ENCODE measurements at places on chromosomes 5 and 9.

- no peak for DNase-seq
These were observed 103.8 kb upstream of the SLC1A3 start for GRCh38 chr5:36502608-36503007.

DNA sequence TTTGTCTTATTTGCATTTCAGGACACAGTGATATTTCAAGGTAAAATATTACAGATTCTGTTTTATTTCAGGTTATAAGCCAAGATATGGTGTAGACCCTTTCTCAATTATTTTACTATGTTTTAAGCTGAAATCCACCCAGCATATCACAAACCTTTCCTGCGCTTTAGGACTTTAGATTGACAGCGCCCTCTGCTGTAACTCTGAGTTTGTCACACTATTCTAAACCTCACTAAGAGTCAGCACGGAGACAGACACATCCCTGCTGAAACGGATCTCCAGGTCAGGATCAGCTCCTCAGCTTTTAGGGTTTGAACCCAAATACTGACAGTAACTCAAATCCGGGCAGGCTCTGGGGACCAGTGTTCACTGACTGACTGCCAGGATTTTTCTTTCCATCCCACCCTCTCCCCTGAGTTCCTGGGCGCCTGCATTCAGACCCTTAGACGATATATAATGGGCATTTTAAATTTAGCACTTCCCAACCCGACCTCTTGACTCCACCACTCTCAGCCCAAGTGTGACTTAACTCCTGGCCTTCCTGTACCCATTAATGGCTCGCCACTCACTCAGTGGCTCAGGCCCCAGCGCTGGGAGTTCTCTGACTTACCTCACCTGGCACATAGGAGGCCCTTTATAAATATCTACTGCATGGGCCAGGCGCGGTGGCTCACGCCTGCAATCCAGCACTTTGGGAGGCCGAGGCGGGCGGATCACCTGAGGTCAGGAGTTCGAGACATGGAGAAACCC lies 33.5 kb downstream of the TLX3 start:
- DNase-seq: peak; percentile 22

DNA sequence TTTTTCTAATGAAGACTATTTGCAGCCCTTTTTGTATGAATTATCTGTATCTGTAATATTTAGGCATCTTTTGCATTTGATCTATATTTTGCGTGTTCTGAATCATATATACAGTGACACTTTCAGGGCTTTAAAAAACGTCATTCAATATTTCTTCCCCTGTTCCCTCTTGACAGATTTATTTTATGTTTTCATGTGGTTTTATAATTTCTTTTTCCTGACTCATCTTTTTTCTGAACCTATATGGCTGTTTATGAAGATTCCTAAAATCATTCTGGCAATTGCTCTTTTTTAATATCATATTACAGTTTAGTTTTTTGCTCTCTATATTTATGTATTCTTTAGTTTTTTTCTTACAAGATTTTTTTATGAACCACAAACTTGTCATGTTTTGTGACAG lies 67.6 kb downstream of the SMARCA2 start:
- DNase-seq: no peak

DNA sequence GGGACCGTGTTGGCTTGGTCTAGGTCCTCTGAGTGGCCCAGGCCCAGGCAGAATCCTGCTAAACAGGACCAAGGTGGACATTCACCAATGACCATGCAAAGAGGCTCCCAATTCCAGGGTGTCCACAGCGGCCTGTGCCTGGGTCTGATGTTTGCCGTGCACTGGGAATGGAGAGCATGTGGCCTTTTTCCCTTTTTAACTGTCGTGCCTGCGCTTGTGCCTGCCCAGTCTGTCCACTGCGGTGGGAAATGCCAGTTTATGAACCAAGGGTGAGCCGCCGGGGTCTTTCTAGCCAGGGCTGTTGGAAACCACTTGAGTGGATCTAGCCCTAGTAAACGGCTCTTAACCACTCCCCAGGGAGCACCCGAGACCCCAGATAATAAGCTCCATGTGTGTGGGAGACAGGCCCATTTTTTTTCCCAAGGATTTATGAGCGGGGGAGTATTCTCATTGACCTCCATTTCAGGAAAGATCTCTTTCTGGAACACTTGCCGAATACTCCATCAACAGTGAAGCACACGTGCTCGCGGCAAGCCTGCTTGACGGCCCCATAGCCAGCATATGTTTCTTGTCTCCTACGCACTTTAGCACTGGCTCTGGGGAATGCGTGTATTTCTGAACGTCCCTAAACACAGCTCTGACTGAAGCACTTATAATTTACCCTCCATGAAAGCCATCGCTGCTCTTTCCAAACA lies 93.2 kb upstream of the PHYKPL start:
- DNase-seq: no peak

GRCh38 chr5:56527174-56527573 lies 288.2 kb upstream of the MAP3K1 start:
- no peak for DNase-seq

DNA sequence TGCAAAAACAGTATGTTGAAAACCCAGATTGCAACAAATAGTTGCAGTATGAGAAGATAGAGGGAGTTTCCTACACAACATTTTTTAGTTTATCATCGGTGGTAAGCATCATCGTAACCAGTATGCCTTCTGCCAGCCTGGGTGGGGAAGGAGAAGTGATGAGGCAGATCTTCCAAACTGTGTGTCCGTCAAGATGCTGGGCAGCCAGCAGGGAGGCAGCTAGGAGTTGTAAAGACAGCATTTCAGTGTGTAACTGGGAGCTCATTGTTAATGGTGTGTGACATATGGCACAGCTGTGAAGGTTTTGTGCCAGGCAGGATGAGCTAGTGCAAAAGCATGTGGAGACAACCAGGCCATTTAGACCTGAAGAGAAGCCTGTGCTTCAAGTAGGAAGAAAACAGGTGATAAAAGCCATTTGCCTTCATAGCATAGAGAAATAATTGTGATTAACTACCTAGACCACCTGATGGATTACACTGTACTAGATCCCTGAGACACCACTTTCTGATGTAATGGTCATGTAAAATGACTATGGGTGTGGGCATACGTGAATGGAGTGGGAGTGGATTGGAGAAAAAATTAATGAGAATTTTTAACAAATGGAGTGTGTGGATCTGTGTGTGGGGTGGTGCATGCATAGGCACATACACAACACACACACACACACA lies 347.0 kb upstream of the ADAMTSL1 start:
- DNase-seq: no peak

- no peak for DNase-seq
These were observed 47.7 kb downstream of the ATG10 start for GRCh38 chr5:82019342-82020138.

DNA sequence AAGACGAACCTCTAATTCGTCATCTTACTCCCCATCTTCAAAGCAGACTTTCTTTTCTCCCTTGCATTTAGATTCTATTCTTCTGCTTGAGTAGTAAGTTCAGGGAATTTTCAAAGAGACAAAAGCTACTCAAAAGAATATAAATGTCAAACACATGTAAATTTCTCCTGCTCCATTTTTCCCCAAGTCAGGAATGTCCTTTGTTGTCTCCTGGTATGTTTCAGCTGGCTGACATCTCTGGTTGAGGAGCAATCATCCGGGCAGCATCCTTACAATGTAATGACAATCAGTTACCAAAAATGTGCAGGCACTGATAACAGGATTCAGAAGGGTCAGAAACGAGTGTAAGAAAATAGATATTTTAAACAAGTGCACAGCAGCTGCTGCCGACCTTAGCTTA lies 47.6 kb upstream of the PPP1R2B start:
- no peak for DNase-seq

- no peak for DNase-seq
These were observed 75.0 kb downstream of the NR6A1 start for GRCh38 chr9:124696101-124696500.

- no peak for DNase-seq
These were observed 270.5 kb upstream of the SLC30A5 start for GRCh38 chr5:68823301-68823700.

DNA sequence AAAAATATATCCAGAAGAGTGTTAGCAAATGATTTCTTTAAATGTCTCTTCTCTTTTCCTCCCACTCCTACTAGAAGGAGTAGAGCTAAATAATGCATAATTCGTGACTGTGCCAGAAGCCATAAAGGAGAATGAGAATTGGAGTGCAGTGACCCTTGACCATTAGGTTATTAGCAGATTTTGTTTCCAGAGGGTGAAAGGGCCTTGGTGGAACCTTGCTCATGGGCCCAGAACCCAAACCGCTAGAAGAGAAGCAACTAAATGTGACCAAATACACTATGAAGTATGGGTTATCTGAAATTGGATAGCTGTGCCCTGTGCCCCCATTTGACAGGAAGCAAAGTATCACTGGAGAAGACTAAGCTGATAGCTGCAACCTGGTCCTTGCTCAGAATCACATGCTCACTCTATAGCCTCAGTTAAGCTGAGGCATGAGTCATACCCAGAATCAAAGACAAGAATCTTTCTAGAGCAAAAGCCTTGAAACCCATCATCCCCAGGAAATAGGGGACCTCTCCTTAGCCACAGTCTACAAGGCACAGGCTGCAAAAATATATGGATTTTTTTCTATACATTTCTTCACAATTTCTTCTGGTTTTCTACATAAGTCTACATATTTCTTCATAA lies 36.3 kb downstream of the CAPSL start:
- DNase-seq: no peak

GRCh38 chr9:134053401-134053871 lies 14.4 kb downstream of the BRD3 start:
- DNase-seq: no peak

DNA sequence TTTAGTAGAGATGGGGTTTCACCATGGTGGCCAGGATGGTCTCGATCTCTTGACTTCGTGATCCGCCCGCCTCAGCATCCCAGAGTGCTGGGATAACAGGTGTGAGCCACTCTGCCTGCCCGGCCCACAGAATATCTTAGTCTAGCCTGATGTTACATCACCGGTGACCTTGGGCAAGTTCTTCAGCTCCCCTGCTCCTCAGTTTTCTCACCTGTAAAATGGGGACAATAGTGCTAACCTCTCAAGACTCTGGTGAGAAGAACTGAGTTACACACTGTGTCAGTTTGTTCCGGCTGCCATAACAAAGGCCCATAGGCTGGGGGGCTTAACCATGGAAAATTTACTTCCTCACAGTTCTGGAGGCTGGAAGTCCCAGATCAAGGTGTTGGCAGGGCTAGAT lies 12.5 kb upstream of the HABP4 start:
- no peak for DNase-seq

All from stimulated activated CD4-positive, alpha-beta T cell treated with anti-CD3 and anti-CD28 coated beads, Interleukin-15, amount 100 ng/mL, for 48 hours (primary cell).